ENCODE measurements at places on chromosomes 6 and 20.

DNA sequence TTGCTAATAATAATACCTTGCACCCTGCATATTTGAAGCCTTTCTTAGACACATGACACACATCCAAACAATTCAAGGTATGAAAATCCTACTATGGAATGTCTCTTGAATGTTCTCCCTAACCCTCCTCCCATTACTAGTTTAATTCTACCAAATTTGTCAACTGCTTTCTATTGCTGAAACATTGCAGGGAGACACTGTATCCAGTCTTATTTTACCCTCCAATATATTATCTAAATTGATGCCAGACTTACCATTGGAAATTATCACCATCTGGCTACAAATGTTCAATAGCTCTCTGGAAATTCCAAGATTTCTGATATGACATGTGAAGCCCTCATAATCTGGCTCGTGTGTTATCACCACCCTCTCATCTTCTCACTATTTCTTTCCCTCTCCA is 1027.3 kb upstream of the CITED2 start:
- ATAC-seq, result no peak

- ATAC-seq, result no peak
Observed at GRCh38 chr6:9292975-9293374, 857.6 kb upstream of the SLC35B3 start.

DNA sequence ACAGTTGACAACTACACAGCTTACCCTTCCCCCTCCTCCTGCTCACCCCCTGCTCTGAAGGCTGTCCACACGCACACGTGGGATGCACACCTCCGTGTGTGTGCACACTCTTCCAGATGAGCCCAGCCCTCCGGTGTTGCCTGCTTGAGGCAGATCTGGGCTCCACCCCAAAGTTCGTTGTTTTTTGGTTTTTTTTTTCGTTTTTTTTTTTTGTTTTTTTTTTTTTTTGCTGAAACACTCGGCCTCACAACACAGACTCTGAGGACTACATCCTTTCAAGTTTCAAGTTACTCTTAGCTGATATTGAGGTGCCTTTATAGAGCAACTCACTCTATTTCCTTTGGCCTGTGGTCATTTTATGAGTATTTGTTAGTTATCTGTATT is 88.2 kb downstream of the RREB1 start:
- no peak for ATAC-seq

DNA sequence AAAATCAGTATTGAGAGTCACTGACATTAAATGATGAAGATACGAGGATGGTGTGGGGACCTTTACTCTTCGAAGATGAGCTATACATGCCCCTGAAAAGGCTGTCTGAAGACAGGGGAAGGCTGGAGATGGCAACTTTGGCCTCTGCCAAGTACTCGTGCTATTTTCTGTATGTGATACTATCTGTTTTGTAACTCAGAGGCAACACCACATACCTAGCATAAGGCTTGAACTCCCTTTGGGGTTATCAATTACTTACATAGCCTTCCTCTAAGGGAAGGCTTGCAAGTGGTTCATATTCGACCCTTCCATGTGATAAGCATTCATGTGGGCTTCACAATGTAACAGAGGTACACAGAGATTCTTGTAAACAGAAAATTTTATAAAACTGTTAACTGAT is 68.7 kb upstream of the FBXO30 start:
- no peak for ATAC-seq

- ATAC-seq, result no peak
Observed at GRCh38 chr20:45067558-45067957, 33.4 kb downstream of the KCNS1 start.

DNA sequence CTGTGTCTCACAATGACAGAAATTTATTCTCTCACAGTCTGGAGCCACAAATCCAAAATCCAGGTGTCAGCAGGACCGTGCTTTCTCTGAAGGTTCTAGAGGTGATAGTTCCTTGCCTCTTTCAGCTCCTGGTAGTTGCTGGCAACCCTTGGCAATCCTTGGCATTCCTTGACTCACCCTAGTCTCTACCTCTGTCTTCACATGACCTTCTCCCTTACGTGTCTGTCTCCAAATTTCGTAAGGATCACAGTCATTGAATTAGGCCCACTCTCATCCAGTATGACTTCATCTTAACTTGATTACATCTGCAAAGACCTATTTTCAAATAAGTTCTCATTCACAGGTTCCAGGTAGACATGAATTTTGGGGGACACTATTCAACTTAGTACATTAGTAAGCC is 143.1 kb downstream of the CEP57L1 start:
- ATAC-seq, result no peak

DNA sequence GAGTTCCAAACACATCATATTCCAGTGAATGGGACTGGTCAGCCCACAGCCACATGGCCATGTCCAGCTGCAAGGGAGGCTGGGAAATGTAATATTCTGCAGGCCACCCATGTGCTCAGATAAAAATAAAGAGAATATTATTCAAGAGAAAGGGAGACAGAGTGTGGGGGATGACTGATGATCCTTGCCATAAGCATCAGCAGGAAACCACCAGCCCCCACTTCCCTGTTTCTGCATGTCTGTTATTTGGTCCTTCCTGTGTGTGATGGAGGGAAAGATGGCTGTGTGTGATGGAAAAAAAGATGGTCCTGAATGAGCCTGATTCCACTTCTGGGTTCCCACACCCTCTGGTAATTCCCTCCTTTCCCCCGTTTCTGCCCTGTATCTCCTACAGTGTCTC is 13.1 kb upstream of the RSPO4 start:
- no peak for ATAC-seq

DNA sequence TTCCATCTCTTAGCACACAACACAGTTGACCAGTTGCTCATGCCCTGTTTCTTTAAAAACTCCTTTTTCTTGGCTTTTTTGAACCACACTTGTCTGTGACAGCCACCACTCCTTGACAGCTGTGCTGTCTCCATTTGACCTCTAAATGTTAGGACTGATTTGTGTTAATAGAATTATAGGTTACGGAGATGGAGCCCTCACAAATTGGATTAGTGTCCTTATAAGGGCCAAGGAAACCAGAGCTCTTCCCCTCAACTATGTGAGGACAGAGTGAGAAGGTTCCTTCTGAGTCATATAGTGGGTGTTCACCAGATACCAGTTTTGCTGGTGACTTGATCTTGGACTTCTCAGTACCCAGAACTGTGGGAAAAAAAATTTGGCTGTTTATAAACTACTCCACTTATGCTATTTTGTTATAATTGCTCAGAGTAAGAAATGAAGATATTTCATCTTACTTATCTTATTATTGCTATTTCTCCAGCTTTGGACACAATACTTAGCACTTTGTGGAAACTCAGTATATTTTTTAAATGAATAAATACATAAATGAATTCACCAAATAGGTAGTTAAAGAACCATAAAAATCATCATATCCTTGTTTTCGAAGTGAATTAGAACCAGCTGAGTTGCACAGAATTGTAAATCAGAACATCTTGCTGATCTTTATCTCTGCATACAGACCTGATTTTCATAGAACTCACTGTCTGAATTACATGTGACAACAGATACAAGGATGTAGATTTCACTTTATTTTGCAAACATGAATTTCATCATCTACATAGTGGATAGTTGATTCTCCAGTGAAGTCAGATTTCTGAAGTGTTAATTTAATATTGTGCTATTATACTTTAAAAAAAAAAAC is 598.5 kb upstream of the IRAK1BP1 start:
- no peak for ATAC-seq

- no peak for ATAC-seq
Observed at GRCh38 chr6:89008001-89008814, 44.8 kb upstream of the RNGTT start.

- ATAC-seq, result peak; percentile 85
Observed at GRCh38 chr20:58634521-58635278, 16.4 kb upstream of the STX16 start.

GRCh38 chr6:122736616-122737015 is 42.9 kb upstream of the FABP7 start:
- no peak for ATAC-seq

- ATAC-seq, result no peak
Observed at GRCh38 chr6:52596371-52597028, 19.6 kb upstream of the TRAM2 start.

GRCh38 chr6:26485112-26485780 is 14.9 kb upstream of the BTN1A1 start:
- no peak for ATAC-seq

DNA sequence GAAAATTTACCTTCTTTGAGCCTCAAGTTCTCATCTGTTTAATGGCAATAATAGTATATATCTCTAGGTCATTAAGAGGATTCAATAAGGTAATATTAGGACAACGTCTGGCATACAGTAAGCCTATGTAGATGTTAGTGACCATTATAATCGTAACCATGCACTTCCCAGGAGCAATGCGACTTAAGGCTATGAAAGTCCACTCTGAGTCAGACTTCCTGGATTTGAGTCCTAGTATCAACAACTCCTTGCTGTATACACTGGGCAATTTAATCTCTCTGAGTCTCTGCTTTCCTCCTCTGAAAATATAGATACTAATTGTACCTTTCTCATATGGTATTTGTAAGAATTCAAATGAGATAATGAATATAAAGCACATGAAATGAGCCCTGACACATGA is 168.1 kb upstream of the HDDC2 start:
- no peak for ATAC-seq

DNA sequence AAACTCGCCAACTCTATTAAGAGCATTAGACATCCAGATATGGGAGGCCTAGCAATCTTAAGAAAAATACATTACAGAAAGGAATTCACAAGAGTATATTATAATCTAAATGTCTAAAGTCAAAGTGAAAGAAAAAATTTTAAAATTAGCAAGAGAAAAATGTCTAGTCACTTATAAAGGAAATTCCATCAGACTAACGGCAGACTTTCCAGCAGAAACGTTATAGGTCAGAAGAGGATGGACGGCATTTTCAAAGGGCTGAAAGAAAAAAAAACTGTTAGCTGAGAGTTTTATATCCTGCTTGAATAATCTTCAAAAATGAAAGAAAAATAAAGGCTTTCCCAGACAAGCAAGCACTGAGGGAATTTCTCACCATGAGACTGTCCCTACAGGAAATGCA is 269.0 kb downstream of the HDGFL1 start:
- no peak for ATAC-seq

DNA sequence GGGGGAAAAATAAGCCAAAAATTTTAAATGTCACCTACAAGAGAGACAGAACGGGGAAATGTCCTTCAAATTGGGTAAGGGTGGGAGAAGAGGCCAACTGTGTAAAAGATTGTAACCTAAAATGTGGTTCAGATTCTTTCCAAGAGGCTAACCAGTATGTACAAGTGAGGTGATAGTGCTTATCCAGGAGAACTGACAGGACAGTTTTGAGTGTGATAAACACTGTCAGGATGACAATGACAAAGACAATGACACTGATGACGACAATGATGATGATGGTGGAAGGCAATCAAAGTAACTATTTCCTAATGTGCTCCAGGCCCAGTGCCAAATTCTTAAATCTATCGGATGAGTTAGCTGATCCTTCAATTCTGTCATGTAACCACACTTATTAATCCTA is 57.3 kb downstream of the TASP1 start:
- ATAC-seq, result no peak

GRCh38 chr20:33673410-33674293 is 576 bp downstream of the NECAB3 start:
- ATAC-seq, result peak; percentile 70

DNA sequence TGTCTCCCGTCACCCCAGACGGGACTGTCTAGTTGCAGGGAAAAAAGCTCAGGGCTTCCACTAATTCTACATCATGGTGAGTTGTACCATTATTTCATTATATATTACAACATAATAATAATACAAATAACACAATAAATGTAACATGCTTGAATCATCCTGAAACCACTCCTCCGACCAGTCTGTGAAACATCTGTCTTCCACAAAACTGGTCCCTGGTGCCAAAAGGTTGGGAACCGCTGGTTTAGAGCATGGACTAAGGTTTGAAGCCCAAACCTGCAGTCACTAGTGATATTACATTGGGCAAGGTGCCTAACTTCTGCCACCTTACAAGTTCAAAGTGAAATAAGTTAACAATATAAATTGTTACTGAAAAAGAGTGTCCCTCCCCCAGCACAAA is 175.7 kb downstream of the PDE10A start:
- no peak for ATAC-seq

DNA sequence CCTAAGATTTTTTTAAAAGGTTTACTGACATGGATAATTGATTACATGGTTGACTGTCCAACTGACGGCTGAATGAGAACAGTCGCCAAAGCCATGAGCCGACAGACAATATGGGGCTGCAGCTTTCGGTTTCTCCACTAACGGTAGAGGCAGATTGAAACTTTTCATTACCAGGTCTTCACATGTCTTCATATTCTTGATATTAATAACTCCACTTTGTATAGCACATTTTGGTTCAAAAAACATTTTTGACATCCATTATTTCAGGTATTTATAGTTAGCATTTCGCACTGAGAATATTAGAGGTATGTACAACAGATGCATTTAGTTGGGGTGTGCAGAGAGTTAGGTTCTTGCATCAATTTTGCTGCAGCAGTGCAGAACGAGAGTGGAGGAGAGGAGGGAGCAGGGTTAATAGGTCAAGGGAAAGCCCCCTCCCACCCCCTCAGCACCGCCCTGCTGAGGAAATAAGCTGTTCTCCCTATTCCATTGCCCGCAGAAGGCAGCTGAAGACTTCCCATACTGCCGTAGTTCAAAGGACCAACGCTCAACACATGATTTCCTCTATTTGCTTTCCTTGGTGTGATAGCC is 73.6 kb upstream of the ADTRP start:
- peak; percentile 26 for ATAC-seq

DNA sequence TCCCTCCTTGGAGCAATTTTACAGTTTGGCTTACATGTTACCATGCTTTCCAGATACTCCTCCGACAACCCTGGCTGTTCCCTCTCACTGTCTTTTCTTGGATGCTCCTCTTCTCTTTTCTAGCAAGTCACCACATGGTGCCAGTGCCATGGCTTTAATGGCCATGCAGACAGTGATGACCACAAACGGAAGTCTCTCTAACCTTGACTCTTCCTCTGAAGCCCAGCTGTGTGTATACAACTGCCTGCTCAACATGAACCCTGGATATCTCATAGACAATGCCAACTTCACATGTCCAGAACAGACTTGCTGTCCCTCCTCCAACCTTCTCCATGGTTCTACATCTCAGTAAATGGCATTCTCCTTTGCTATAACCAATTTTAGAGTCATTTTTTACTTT is 49.8 kb upstream of the NEDD9 start:
- ATAC-seq, result no peak

DNA sequence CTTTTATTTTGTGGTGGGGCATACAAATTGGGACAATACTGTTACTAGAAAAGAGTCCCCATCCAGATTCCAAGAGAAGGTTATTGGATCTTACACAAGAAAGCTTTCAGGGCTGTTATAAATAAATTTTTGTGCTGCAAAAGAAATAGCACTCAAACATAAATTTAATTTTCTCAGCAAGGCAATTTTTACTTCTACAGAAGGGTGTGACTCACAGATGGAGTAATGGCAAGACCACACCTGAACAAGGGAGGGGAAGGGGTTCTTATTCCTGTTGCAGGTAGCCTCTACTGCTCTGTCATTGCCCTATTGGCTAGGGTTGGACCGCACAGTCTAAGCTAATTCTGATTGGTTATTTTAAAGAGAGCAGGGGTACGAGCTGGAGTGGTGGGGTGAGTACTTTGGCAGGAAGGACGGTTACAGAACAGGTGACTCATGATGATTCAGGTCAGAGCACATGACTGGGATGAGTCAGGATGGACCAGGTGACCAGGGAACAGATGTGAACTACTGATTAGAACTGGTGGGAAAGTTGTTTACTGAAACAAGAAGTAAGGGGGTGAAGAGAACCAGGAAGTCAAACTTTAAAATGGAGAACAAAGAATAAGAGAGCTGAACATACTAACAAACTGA is 41.1 kb downstream of the CNR1 start:
- peak; percentile 37 for ATAC-seq
